ENCODE measurements at places on chromosomes 3 and 15.

DNA sequence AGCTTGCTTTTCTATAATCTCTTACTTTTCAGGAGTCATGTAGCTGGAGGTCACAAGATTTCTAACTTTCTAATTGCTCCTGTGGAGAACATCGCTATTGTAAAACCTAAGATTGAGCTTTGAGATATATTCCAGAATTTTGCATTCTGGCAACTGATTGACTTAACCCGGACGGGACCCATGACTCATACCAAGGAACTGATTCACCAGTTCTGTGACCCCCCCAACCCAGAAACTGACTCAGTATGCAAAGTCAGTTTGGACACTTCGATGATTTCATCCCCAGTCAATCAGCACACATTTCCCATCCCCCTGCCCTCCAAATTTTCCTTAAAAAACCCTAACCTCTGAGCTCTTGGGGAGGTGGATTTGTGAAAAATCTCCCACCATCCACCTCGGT is 396.5 kb upstream of the GBE1 start:
- DNase-seq: peak; percentile 56

GRCh38 chr3:106809623-106810299 is 567.5 kb upstream of the CCDC54 start:
- DNase-seq: no peak

- no peak for DNase-seq
Measured at GRCh38 chr15:96247621-96248305, 82.7 kb upstream of the NR2F2 start.

DNA sequence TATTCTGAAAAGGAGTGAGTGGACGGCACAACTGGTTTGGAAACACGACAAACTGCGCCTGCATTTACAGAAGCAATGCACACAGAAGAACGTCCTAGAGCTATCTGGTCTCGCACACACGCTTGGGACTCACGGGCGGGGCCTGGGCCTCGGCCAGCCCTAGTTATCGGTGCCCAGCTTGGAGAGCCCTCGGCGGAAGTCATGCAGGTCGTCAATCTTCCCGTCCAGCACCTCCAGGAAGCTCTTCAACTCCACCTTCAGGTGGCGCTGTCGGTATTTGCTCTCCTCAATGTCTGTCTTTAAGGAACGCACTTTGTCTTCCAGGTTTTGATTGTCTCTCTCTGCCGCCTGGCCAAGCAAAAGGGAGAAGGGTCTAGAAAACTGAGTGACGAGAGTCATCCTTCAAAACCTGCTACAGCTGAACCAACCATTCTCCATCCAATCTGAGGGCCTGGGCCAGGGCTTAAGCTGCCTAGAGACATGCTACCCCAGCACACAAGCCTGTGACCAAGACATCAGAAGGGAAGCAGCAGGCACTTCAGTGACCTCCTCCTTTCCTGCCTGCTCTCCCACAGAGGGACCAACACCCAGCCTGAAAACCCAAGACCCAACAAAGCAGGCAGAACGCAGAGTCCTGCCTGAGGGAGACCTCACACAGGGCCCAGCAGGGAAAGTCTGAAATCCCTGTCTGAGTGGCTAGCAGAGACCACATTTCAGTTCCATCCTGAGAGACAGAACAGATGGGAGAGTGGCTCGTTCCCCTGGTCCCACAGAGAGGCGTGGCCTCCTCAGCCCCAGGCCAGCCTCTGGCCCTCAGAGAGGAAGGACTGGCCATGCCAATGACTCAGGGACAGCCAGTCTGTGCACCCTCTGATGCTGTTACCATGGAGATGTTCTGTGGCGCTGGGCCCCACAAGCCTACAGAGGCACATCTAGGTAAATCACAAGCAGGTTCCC is 40.4 kb downstream of the WHAMM start:
- DNase-seq: peak; percentile 87

DNA sequence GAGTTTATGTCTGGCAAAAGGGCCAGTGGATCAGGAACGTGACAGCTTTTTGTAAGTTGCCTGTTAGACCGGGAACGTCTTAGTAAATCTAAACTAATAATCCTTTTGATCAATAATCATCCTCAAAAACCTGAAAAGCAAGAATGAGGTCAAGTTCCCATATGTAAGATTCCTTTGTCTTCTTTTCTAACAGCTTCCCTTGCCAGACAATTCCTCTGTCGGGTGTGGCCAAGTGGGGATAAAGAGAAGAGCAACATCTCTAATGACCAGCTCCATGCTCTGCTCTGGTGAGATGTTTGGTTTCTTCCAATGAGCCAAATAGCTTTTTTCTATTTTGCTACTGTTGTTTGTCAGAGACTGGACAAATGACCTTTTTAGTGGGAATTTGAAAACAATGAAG is 19.8 kb downstream of the FANCD2OS start:
- DNase-seq: no peak

GRCh38 chr3:48681974-48682610 is 3.6 kb downstream of the NCKIPSD start:
- DNase-seq: no peak

- no peak for DNase-seq
Measured at GRCh38 chr3:98763819-98764418, 779 bp downstream of the ST3GAL6 start.
